ENCODE measurements at places on chromosomes 11 and 22. TPM values are rescaled to one million over a fixed set of nuclear protein-coding genes. Genes with fewer than 3 reads are reported as not detected.

GGT1 gene
- 0.63 TPM for total RNA-seq

MS4A7 gene
- not detected for total RNA-seq

OR56A1 gene
- not detected for total RNA-seq

TALDO1 gene
- 137 TPM for total RNA-seq

ROBO3 gene
- 104 TPM for total RNA-seq

SMIM38 gene
- total RNA-seq, result not detected

APOBEC3C gene
- 24.8 TPM for total RNA-seq

TMEM86A gene
- 0.30 TPM for total RNA-seq

OR6A2 gene
- 0.17 TPM for total RNA-seq

LRRC56 gene
- total RNA-seq, result 0.75 TPM

PGA3 gene
- total RNA-seq, result not detected

SESN3 gene
- total RNA-seq, result 6.3 TPM

MYO18B gene
- not detected for total RNA-seq

All from MCF 10A (cell line).